ENCODE measurements at places on chromosomes 6 and 20.

- no peak for DNase-seq
Measured at GRCh38 chr20:9286501-9287461, 217.9 kb downstream of the PLCB4 start.

DNA sequence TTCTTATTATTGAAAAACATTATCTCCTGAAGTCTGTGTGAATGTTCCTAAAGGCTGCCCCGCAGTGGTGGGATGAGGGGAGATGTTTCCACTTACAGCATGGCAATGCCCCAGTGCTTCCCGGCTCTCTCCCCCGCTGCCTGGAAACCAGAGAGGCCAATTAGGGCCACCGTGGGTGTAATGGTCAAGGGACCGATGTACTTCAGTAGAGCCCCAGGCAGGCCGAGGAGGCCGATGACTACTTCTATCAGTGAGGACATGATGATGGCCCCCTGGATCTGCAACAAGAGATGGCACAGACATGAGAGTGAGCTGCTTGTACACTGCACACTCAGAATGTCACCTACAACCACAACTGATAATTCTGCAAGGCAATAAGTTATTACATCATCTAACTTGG, 117.8 kb downstream of the SLC23A2 start:
- DNase-seq = no peak

GRCh38 chr6:87312860-87313259, 9.5 kb upstream of the SMIM8 start:
- DNase-seq = no peak

DNA sequence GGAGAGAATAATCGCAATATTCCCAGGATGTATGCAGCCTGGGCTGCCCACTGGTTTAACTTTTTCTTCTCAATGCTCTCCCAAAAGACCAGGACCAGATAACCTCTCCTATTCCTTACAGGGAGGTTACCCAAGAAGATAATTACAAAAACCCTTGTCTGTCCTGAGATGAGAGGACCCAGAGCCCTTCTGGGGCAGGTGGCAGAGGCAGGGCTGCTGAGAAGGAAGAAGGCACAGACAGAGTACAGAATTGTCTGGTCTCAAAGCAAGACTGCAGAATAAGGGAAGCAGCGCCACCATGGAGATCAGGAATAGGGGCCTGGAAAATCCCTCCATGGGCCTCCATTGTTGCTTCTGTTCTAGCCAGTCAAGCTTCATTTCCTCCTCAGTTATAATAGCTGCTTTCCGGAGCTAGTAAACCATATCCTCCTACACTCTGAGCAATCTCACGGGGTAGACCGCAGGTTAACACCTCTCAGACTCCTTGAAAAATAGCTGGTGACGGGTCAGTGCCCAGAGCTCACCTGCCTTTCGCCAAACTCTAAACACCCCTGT, 463 bp upstream of the HLA-DMB start:
- DNase-seq = peak; percentile 58

DNA sequence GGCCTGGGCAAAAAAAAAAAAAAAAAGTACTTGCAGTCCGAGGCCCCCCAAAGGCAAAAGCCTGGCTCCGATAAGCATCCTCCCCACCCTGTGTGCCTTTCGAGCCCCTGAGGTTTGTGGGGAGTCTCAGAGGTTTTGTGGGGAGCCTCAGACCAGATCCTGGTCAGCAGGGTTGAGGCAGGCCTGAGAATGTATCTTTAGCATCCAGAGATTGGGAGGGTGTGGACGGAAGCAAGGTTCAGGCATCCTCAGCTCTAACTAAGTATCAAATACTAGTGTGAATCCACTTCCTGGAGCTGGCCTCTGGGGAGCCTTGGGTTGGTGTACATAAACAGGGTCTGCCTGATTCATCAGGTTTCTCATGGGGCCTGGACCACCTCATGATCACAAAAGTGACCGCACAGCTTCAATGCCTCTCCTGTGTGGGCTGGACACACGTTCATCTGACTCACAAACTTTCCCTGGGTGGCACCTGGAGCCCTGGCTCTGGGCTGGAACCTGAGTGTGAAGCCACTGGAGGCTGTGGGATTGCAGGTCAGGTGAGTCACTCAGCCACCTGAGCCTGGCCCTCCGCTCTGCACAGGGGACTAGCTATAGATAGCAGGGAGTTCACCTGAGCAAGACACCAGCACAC, 24.4 kb downstream of the PCMTD2 start:
- no peak for DNase-seq

- DNase-seq = no peak
Measured at GRCh38 chr20:33415948-33416347, 14.6 kb upstream of the CDK5RAP1 start.

DNA sequence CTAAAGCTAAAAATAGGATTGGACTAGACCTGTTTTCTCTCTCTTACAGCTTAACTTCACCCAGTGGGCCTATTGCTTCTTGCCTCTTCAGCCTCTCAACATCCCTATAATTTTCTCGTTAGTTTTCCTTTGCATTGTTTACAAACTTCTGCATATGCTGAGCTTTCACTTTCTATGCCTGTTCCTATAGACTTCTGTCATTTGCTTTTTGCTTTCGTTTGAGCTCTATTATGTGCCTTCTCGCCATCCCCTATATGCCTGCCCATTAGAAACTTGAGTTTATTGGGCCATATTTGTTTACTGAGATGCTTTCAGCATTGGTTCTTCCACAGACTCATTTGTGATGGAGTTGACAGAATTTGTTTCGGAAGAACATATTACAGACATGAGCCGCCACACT, 40.9 kb downstream of the NCOA7 start:
- DNase-seq = no peak

DNA sequence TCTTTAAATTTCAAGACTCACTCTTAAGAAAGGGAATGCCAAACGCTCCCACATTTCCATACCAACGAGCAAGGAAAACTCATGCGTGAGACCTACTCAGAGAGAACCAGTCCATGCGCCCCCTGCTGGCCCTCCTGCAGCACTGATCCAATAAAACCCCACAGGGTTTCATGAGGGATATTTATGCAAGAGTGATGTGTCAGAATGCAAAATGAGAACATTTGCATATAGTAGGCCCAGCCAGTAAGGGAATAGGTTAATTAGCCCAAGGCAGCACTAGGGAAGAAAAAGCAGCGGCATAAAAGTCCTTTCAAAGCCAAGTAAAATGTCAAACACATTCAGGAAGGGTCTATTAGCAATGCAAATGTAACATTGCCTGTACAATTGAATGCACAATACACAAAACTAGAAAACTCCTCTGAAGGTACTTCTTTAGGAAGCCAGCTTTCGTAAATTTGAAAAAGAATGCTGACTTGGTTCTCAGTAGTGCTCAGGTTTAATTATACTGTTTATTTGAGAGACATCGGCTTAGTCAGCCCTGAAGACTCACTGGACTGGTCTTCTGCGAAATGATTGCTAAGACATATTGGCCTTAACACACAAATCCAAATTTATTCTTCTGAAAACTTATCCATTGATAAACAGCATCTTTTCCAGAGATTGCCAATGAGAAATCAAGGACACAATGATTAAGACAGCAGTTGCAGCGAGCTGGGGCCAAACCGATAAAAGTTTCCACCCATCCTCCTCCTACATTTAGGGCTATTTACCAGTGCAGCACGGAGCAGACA, 93.2 kb downstream of the GMPR start:
- peak; percentile 43 for DNase-seq

GRCh38 chr6:90098627-90099026, 198.0 kb downstream of the BACH2 start:
- DNase-seq = no peak

- no peak for DNase-seq
Measured at GRCh38 chr6:33857932-33858475, 54.2 kb upstream of the MLN start.

- DNase-seq = peak; percentile 52
Measured at GRCh38 chr6:37155394-37156312, 14.3 kb upstream of the PIM1 start.

- no peak for DNase-seq
Measured at GRCh38 chr6:20211037-20211940, 980 bp downstream of the MBOAT1 start.

- no peak for DNase-seq
Measured at GRCh38 chr6:91063362-91063761, 476.5 kb upstream of the MAP3K7 start.

- no peak for DNase-seq
Measured at GRCh38 chr20:6157345-6157744, 34.5 kb upstream of the FERMT1 start.

DNA sequence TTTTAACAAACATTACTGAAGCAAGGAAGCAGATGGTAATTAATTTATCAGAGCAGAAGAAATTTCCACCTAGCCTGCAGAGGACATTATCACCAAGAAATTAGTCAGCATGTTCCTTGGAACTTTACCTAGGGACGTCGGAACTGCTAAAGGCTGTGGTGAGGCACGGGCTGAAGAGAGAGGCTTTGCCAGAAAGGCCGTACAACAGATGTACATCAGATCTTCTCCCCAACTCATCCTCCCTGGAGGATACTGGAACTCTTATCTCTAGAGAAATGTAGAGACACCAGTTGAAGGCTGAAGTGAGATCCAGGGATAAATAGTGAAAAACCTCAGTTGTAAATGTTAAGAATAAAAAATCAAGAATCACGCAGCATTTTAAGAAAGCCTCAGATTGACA, 257.1 kb downstream of the SAMD5 start:
- no peak for DNase-seq

DNA sequence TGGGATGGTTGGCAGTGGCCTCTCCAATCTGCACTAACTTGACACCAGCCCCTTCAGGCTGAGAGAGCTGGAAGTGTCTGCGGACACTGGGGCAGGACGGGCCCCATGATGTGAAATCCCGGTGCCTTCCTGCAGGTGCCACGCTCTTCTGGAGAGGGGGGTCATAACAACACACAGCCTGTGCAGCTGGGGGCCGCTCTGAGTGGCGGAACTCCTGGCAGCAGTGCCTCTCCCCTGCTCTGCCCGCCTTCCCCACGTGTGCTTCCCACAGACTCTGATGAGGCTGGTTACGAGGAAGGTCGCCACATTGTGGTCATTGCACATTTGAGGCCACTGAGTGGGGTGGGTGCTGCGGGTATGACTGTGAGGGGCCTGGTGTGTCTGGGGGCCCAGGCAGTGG, 145.2 kb downstream of the DTNBP1 start:
- no peak for DNase-seq

- DNase-seq = no peak
Measured at GRCh38 chr6:144730088-144730645, 445.0 kb downstream of the UTRN start.

GRCh38 chr20:32598606-32599005, 13.5 kb upstream of the NOL4L start:
- no peak for DNase-seq

DNA sequence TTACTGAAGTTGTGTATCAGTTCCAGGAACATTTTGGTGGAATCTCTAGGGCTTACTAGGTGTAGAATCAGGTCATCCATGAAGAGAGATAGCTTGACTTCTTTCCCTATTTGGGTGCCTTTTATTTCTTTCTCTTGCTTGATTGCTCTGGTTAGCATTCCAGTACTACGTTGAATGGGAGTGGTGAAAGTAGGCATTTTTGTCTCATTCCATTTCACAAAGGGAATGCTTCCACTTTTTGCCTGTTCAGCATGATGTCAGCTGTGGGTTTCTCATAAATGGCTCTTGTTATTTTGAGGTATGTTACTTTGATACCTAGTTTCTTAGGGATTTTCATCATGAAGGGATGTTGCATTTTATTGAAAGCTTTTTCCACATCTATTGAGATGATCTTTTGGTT, 195.3 kb downstream of the MOXD1 start:
- no peak for DNase-seq

GRCh38 chr6:136290410-136291010, 864 bp upstream of the BCLAF1 start:
- DNase-seq = no peak

DNA sequence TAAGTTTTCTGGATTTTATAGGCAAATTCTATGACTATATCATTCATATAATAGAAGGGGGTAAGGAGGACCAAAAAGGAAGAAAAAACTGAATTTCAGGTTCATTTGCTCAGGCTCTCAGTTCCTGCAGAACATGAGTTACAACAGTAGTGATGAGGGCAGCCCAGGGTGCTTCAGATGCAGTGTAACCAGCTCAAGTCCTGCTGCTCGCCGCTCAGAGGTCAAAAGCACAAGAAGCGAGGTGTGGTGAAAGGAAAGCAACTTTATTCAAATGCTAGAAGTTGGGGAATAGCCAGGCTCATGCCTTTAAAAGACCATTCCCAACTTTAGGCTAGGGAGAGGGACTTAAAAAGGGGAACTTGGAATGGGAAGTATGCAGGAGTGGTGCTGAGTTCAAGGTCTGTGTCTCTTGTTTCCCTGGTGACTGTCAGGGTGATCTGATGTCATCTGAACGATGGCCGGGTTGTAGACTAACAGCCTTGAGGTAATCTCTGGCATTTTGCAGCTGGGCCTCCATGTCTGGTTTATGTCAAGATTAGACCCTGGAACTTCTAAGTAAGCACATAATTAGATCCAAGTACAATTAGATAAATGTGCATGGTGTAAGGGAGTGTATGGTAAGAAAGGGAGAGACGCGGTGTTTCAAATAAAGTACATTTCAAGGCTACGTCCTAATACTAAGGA, 14.5 kb upstream of the SEC63 start:
- no peak for DNase-seq

GRCh38 chr6:146961831-146962230, 242.4 kb upstream of the STXBP5 start:
- DNase-seq = no peak

DNA sequence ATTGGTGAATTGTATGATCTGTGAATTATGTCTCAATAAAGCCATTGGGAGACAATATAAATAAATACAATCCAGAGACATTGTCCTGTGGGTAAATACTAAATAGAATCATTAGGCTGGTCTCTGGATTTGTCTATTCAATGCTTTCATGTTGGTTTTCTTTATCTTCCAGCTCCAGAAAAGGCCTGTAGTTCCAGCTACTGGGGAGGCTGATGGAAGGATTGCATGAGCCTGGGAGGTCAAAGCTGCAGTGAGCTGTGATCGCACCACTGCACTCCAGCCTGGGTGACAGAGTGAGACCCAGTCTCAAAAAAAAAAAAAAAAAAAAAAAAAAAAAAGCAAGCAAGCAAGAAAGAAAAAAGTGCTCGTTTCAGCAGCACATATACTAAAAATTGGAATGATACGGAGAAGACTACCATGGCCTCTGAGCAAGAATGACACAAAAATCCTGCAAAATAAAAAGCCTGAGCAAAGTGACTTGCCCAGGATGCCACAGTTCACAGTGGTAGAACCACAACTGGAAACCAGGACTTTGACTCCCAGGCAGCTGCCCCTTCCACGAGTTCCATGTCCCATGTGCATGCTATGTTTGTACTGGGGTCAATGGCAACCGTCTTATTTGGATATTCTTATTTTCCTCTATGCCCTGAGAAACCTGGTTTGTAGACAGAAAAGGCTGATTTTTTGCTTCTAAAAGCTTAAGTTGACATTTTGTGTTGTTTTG, 33.6 kb upstream of the GMPR start:
- no peak for DNase-seq

- no peak for DNase-seq
Measured at GRCh38 chr6:30687659-30688431, 1.4 kb upstream of the PPP1R18 start.

All from GM18507 (cell line).